ENCODE measurements at places on chromosomes 3 and 15. TPM values are rescaled to one million over a fixed set of nuclear protein-coding genes. Genes with fewer than 3 reads are reported as not detected.

ASB14 gene
- not detected for total RNA-seq

PML gene
- total RNA-seq, result 134 TPM

OSBPL10 gene
- total RNA-seq, result 0.81 TPM

SYNPR gene
- total RNA-seq, result under 0.01 TPM

ATP13A4 gene
- total RNA-seq, result 0.27 TPM

GABRA5 gene
- not detected for total RNA-seq

C2CD4A gene
- total RNA-seq, result under 0.01 TPM

GRIP2 gene
- total RNA-seq, result not detected

CHDH gene
- total RNA-seq, result under 0.01 TPM

BNC1 gene
- not detected for total RNA-seq

SAMD7 gene
- not detected for total RNA-seq

SIDT1 gene
- total RNA-seq, result 15.1 TPM

PP2D1 gene
- not detected for total RNA-seq
